ENCODE measurements at places on chromosomes 6 and 20.

DNA sequence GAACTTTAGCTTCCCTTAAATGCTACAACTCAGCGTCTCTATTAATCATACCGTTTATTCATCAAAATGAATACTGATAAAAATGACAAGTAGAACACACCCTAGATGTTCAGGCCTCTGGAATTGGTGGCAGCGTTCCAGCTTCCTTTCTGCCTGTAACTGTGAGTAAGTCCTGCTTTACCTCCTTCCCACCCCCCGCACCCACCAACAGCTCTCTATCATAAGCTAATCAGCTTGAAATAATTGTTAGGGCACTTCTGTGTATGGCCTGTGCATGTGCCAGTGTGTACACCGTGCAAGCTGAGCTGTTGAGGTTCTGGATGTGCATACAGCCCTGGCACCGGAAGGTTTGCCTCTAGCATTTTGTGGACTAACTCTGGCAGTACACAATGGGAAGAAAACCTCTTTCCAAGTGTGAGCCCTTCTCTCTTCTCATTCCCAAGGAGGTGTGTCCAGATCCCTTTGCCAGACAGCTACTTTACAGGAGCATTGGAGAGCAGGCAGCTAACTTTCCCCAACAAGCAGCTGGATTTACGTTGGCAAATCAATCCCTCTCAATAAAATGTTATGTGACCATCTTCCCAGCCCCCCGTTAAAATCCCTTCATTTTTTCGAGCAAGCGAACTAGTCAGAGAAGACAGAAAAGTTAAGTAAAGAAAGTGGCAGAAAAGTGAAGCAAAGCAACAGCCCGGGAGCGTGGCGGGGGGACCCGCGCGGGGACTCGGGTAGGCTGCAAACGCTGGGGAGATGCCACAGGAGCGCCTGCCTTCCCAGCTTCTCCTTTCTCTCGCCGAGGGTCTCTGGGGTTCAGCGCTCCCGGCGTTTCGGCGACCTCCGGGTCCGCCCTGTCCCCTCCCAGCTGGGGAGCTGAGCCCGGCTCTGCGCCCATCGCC, 803 bp upstream of the ADGRG6 start:
- H3K27me3 ChIP-seq, result no peaks in the 10 kb centered on the region
- H3K4me1 ChIP-seq, result no peaks in the 10 kb centered on the region
- H3K36me3 ChIP-seq, result no peaks in the 10 kb centered on the region
- peak overlapping the region; percentile 56 for H3K4me3 ChIP-seq
- DNase-seq, result no peak

GRCh38 chr6:54935739-54936138, 89.2 kb downstream of the FAM83B start:
- H3K4me1 ChIP-seq, result no peaks in the 10 kb centered on the region
- no peak overlapping the region for H3K27ac ChIP-seq
- no peaks in the 10 kb centered on the region for H3K36me3 ChIP-seq

GRCh38 chr6:74942130-74942529, 263.7 kb downstream of the COL12A1 start:
- H3K4me3 ChIP-seq, result no peak overlapping the region
- H3K36me3 ChIP-seq, result no peaks in the 10 kb centered on the region
- no peaks in the 10 kb centered on the region for H3K4me1 ChIP-seq
- H3K27ac ChIP-seq, result no peak overlapping the region
- no peaks in the 10 kb centered on the region for H3K27me3 ChIP-seq

DNA sequence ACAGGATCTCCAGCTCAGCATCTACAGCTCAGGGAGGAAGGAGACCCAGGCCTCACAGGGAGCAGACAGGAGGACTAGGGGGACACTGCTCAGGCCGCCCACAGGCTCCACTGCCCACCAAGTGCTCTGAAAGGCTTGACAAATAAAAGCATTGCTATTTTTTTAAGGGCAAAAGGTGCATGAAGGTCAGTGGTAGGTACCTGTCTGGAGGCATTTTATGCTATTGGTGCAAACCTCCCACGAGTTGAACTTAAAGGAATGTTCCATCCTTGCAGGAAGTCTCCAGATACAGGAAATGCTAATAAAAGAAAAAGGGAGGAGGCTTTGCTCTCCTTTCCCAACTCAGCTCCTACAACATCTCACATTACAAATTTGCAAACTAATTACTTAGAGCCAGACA, 228.1 kb downstream of the FOXC1 start:
- no peak for DNase-seq
- H3K4me1 ChIP-seq, result no peaks in the 10 kb centered on the region
- H3K36me3 ChIP-seq, result no peaks in the 10 kb centered on the region
- H3K4me3 ChIP-seq, result no peak overlapping the region

DNA sequence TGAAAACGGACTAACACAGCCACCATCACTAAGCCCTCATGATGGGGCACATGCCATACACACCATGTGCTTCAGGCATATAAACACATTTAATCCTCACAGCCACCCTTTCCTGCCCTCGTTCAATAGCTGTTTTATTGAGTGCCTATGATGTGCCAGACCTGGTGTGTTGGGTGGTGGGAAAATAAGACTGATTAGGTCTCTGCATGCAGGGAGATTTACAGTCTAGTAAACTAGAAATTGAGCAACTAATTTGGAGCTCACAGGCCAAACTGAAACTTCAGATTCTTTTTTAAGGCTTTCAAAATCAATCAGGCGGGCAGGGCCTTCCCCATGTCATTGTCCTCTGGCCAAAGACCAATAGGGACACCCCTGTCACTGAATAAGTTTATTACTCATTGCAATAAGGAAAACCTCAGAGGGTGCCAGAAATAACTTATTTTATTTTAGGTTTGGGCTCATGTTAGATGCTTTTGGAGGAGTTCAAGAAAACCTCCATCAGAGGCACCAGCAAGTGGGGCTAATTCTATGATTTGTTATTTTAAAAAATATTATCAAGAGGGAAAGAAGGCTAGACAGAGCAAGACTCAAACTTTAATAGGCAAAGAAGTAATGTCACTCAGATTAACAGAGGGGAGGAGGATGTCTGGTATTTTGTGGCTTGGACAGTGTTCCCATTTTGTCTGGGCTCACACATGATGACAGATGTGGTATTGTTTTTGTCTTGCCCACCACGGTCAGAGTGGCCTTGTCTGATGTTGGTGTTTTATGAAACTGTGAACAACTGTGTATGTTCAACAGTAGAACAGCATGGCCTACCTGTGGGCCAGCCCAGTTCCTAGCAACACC, 12.0 kb downstream of the ZFP64 start:
- H3K36me3 ChIP-seq, result no peaks in the 10 kb centered on the region
- H3K27ac ChIP-seq, result no peak overlapping the region
- no peaks in the 10 kb centered on the region for H3K4me1 ChIP-seq
- no peak overlapping the region for H3K4me3 ChIP-seq
- no peaks in the 10 kb centered on the region for H3K27me3 ChIP-seq

DNA sequence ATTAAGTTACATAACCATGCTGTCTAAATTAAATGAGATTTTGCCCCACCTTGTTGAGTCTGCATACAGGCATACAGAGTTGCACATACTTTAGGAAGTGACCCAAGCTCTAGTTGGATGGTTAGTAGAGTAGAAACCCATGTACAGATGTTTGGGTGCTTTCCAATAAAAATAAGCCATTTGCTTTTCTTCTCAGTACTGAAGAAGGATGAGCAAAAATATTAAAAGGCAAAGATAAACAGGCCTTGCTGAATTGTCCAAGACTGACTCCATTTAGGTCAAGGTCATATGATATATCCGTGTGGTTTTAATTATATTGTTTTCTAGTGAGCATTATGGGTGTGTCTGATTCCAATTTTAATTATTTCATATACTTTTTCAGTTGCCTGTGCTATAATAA, 589.4 kb downstream of the RFPL4B start:
- no peak for DNase-seq
- H3K27ac ChIP-seq, result no peak overlapping the region
- H3K4me1 ChIP-seq, result no peaks in the 10 kb centered on the region

DNA sequence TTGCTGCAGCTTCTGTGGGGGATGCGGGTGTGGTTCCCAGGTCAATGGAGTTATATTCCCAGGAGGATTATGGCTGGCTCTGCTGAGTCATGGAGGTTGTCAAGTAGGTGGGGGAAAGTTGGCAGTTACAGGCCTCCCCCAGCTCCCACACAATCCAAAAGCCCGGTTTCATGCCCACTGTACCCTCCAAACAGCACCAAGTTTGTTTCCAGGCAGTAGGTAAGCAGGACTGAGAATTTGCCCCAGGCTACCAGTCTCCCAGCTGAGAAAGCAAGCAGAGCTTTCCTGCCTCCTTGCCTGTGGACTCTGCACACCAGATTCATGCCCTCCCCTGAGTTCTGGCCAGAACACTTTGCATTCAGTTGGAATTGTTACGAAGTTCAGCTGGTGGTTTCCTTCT, 578.2 kb downstream of the MEI4 start:
- H3K27me3 ChIP-seq, result no peaks in the 10 kb centered on the region
- no peaks in the 10 kb centered on the region for H3K4me1 ChIP-seq
- no peak for DNase-seq
- H3K36me3 ChIP-seq, result no peaks in the 10 kb centered on the region

DNA sequence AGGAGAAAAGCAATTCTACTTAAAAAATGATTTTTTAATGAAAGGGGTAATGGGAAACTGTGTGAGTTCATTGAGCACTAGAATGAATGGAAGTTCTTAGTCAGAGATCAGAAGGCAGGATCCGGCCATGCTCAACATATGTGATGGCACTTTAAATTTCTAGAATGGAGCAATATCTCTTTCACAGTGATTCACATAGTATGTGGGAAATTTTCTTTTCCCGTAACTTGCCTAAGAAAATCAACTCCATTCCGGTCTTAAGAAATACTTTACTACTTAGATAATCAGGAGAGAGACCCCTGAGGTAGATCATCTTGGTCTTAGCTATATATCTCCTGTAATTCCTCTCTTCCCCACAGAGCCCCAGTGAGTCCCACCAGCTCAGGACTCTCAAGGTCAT, 131.8 kb downstream of the SCML4 start:
- H3K27me3 ChIP-seq, result no peaks in the 10 kb centered on the region
- no peak overlapping the region for H3K27ac ChIP-seq
- H3K4me3 ChIP-seq, result no peak overlapping the region
- no peak for DNase-seq
- H3K36me3 ChIP-seq, result no peaks in the 10 kb centered on the region

- H3K27ac ChIP-seq, result no peak overlapping the region
- H3K27me3 ChIP-seq, result no peaks in the 10 kb centered on the region
- no peak overlapping the region for H3K4me3 ChIP-seq
- DNase-seq, result no peak
- H3K4me1 ChIP-seq, result no peaks in the 10 kb centered on the region
- no peaks in the 10 kb centered on the region for H3K36me3 ChIP-seq
Observed at GRCh38 chr6:110514818-110515217, 38.4 kb upstream of the SLC22A16 start.

GRCh38 chr6:170500955-170501590, 52.0 kb downstream of the PSMB1 start:
- H3K27ac ChIP-seq, result no peak overlapping the region
- H3K27me3 ChIP-seq, result no peaks in the 10 kb centered on the region
- no peaks in the 10 kb centered on the region for H3K4me1 ChIP-seq
- H3K36me3 ChIP-seq, result no peaks in the 10 kb centered on the region

DNA sequence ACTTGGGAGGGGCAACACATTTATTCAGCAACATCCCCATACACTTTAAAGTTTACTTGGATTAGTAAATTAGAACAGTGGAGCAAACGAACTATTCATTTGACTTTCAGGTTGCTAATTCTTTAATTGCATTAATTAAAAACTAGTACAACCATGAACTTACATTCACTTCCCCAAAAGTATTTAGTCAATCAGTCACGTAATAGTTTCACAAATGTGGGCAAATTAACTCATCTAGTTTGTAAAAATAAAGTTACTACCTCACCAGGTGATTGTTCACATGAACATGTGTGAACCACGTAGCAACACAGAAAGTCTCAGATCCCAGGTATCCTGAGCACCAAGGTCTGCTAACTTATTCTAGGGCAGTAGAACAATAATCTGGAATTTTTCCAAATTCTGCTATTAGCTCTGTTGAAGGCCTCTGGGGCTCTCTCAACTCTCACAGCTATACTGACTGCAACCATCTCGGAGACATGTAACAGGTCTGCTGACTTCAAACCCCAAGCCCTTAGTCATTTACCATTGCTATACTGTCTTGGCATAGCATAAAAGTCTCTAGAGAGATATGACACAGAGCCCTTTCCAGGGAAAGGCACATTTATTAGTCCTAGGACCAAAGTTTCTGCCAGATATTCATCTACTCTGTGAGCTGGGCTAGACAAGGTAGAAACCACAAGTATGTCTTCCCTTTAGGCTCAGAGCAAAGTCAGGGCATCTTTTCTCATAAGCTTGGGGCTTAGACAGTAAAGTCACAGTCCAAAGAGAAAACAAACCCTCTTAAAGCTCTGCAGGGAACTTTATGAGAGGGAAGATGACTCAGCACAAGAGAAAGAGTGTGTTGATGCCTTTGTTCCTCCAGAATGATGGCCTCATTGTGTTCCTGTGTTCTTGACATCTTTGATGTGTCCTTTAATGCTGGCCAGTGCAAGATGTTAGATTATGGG, 50.9 kb upstream of the CCDC28A start:
- H3K36me3 ChIP-seq, result no peaks in the 10 kb centered on the region
- DNase-seq, result no peak
- no peaks in the 10 kb centered on the region for H3K4me1 ChIP-seq
- no peak overlapping the region for H3K4me3 ChIP-seq

DNA sequence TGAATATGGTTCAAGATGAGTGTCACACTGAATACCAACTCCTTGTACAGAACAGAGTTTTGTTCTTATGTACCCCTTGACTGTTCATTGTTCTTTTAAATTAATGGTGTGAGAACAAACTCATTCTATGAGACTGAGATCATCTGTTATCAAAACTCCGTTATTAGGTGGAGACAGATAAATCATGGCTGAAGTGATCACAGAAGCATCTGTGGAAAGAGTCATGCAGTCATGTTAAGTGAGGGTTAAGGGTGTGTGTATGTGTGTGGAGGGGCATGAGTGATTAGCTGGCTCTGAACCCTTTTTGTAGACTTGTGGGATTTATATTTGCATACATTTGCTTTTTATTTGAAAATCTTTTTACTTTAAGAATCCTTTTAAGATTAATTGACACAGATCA, 24.7 kb downstream of the ADGRG6 start:
- no peak overlapping the region for H3K27ac ChIP-seq
- DNase-seq, result no peak
- H3K4me1 ChIP-seq, result no peaks in the 10 kb centered on the region
- H3K27me3 ChIP-seq, result no peaks in the 10 kb centered on the region

GRCh38 chr6:41247882-41248705, 19.9 kb downstream of the TREML4 start:
- no peak overlapping the region for H3K27ac ChIP-seq
- H3K4me3 ChIP-seq, result no peak overlapping the region
- no peaks in the 10 kb centered on the region for H3K4me1 ChIP-seq
- no peaks in the 10 kb centered on the region for H3K27me3 ChIP-seq
- no peaks in the 10 kb centered on the region for H3K36me3 ChIP-seq

DNA sequence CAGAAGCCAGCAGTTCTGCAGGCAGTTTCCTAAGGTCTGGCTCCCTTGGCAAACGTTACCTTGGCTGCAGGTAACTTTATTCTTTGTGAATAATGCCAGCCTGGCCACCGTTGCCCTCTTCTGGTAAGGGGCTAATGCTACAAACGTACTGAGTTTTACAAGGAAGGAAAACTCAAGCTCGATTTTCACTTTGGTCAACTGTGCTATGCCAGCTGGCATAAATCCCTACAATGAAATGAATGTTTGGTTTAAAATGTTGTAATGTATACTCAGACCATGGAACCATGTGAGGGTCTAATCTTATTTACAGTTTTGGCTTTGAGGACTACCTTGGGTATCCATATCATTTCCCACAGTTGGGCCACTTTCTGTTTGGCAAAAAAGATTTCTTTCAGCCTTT, 101.4 kb downstream of the SLX4IP start:
- H3K4me1 ChIP-seq, result no peaks in the 10 kb centered on the region
- no peak overlapping the region for H3K4me3 ChIP-seq
- DNase-seq, result no peak
- no peak overlapping the region for H3K27ac ChIP-seq
- H3K36me3 ChIP-seq, result no peaks in the 10 kb centered on the region

All from aorta (tissue), 5 donors.